ENCODE measurements at places on chromosomes 7 and 10.

- DNase-seq: no peak
Observed at GRCh38 chr10:31340343-31340742, 21.3 kb downstream of the ZEB1 start.

DNA sequence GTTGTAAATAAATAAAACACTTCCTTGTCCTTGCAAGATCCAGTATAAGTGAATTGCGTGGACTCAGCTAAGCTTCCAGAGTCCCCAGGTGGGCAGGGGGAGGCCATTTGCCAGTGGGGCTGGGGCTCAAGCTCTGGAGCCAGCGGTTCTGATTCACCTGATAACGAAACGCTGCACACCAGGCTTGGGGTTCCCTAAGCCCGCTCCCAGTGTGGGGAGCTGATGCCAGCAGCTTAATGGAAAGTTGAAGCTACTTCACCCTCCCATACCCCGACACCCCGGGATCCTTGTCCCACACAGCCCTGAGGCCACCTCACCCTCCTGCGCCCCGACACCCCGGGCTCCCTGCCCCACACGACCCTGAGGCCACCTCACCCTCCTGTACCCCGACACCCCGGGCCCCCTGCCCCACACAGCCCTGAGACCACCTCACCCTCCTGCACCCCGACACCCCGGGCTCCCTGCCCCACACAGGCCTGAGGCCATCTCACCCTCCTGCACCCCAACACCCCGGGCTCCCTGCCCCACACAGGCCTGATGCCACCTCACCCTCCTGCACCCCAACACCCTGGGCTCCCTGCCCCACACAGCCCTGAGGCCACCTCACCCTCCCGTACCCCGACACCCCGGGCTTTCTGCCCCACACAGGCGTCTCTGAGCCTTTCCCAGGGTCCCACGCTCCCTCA is 30.8 kb downstream of the FKBP6 start:
- DNase-seq: no peak

DNA sequence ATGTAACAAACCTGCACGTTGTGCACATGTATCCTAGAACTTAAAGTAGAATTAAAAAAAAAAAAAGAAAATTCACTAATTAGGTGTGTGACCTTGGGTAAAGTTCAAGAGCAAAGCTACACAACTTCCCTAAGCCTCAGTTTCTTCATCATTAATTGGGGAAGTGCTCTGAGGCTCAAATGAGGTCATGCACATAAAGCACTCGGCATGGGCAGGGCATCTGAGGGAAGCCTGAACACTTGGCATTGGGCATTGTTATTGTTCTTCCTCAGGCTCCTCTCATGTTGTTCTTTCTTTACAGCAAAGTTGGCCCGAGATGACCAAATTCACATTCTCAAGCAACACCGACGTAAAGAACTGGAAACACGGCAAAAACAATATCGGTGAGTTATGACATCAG is 21.5 kb downstream of the ALOX5 start:
- DNase-seq: no peak

GRCh38 chr10:52465202-52465601 is 151.1 kb downstream of the DKK1 start:
- DNase-seq: no peak

DNA sequence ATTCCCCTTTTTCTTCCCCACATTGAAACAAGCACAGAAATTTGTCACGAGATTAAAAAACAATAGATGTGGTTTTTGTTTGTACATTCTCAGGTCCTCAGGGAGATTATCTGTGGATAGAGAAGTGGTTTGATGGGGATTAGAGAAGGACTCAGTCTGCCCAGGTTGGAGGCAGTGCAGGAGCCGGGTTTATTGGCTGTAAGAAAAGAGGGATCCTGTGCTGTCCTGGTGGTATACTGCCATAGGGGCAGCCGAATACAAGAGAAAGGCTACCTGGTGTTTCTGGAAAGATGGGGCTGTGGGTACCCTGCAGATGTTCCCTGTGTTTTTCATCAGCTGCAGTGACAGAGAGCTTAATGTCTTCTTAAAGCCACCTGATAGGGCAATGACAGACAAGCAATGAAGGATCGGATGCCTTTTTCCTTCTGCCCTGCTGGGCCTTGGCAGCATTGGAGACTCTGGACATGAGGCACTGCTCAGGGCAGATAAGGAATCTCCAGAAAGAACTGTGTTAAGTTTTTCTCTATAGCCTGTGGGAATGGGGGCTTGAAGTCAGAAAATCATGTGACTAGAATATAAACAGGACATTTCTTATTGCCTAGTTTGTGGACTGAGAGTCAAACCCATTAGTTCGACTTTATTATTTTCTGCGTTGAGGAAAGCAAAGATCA is 18.1 kb upstream of the GPR141 start:
- no peak for DNase-seq

- no peak for DNase-seq
Observed at GRCh38 chr10:71325267-71325666, 6.2 kb downstream of the SLC29A3 start.

DNA sequence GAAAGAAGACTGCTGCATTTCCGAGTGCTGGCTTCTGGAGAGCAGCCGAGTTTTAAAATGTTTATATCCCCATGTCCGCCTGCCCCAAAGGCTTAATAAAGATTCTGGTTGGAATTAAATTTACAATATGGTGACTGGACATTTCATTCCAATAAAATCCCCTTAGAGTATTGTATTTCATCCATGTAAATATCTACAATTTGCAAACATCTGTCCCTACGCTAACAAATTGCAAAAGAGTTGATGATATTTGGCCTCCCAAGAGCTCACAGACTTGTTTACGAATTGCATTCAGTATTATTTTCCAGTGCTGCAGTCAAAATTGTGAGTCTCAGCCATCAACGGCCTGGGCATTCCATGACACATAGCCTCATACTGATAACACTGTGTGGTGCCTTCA is 50.1 kb downstream of the PLEKHS1 start:
- no peak for DNase-seq

- no peak for DNase-seq
Observed at GRCh38 chr10:118670472-118671124, 75.2 kb upstream of the PRLHR start.

DNA sequence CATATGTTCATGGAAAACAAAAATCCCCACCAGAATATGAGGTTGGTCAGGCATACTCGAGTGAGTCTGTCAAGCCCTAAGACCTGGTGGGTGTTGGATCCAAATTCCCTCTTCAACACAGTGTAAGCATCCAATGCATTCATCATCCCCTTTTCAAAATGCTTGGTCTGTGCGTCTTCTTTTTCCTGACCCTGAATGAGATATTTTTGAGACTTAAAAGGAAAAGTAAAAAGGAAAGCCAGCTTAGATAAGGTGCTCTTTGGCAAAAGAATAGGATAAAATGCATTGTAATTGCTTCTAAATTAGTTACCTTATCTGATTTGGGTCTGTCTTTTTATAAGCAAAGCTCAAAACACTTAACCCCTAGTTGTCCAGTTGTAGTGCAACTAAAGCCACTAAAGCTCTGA is 331.5 kb downstream of the PTEN start:
- DNase-seq: no peak

DNA sequence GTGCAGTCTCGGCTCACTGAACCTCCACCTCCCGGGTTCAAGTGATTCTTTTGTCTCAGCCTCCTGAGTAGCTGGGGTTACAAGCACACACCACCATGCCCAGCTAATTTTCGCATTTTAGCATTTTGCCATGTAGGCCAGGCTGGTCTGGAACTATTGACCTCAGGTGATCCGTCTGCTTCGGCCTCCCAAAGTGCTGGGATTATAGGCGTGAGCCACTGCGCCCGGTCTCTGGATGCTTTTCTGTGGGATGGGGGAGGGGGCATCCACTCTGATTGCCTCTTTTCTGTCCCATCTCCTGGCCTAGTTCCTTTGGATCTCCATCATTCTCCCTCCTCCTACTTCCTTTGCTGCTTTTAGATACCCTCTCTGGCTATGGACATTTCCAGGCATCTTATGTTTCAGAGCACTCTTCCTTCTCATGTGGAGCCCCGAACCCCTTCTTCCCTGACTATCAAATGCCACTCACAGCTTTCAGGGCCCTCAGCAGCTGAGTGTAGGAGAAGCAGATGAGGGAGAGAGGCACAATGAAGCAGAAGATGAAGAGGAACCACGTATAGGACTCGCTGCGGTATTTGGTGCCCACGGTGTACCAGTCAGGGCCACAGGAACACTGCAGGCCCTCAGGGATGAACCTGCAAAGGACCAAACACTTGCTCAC is 1.4 kb downstream of the OPN1SW start:
- no peak for DNase-seq

GRCh38 chr7:94178230-94178629 is 174.1 kb upstream of the BET1 start:
- no peak for DNase-seq

DNA sequence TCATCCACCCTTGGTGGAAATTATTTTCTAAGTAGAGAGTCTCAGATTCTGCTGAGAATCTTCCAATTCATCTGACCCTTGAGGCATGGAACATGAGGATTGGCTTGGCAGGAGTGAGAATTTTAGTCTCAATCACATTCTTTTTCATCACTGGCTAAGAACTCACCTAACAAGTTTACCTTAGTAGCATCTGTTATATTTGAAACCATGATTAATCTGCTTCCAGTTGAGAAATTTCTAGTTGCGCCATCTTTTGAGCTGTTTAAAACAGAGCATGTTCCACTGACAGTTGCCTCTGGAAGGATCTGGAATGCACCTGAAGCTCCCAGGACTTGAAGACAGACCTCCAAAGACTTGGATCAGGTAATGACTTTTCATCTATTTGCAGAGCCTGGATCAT is at the start of gene LIPK:
Gene LIPK, plus strand, starts transcription at position 292 of the 400 bp plus-strand sequence. CDS start 18,295 bp downstream, outside the sequence.
- DNase-seq: no peak

- DNase-seq: no peak
Observed at GRCh38 chr10:75295868-75296441, 60.2 kb upstream of the COMTD1 start.

DNA sequence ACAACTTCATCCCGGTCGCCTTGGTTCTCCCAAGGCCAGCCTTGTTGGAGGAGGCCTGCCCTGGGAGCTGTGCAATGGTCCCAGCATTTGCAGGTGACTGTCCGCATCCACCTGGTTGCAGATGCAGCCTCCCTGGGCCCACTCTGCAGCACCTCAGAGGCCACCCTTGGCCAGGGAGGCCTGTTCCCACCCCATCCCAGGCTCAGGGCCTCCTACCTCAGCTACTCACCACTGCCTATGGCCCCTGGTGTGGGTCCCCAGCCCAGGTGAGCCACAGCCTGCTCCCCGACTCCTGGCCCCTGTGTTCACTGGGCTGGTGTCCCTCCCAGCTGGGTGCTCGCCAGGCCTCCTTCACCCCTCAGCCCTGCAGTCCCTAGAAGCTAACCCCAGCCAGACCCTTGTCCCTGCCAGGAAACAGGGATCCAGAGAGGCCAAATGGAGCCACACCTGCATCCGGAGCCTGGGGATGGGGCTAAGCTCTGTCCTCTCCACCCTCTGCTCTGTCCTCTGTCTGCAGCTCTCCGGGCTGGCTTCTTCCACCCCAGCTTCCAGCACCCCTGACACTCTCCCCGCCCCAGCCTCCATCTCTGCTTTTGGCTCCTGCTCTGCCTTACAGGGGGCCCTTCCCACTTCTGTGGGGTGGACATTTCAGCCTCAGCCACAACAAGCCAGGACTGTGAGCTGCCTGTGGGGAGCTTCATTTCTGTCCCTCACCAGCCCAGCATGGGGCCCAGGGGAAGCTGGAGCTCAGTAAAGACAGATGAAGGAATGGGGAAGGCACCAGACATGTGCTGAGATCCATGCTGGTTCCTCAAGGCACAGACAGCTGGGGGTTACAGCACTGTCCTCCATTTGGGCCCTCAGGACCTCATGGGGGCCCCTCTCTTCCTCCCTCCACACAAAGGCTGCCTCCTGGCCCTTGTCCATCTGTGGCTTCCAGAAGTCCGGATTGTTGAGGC is 35.6 kb upstream of the ANTXRL start:
- DNase-seq: no peak

GRCh38 chr7:41769162-41769561 is 66.3 kb upstream of the INHBA start:
- DNase-seq: no peak

GRCh38 chr7:101939136-101939695 is 121.8 kb downstream of the CUX1 start:
- DNase-seq: no peak

- no peak for DNase-seq
Observed at GRCh38 chr10:104255311-104255981, 754 bp downstream of the GSTO1 start.

DNA sequence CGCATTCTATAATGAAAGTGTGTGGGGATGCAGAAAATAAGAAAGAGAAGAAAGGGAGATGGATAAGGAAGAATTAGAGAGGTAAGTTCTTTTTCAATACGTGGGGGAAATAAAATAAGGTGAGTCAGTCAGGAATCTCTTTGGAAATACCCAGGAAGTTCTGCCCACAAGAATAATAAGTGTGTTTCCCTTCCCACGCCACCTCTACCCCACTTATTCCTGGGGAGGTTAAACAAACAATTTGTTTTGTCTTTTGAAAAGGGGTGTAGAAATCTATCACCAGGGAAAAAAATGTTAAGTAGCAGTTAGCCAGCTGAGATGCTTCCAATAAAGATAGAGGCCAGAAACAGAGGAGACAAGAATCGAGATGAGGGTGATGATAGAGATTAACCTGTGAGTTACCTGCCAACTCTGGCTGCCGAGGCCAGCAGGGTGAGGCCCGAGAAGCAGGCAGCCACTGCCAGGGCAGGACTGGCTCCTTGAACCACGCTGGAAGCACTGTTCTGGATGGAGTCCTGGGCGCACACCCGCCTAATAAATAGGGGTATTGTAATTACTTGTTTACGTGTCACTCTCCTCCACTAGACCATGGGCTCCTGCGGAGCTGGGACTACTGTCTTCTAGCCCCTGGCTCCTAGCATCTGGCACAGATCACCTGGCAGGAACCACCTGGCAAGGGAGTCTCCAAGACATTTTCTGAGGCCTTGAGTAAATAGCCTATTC is 191.3 kb downstream of the FGFR2 start:
- no peak for DNase-seq

GRCh38 chr10:110241841-110242240 is 34.4 kb downstream of the MXI1 start:
- DNase-seq: no peak

- no peak for DNase-seq
Observed at GRCh38 chr7:36487756-36488336, 98.2 kb downstream of the ANLN start.

DNA sequence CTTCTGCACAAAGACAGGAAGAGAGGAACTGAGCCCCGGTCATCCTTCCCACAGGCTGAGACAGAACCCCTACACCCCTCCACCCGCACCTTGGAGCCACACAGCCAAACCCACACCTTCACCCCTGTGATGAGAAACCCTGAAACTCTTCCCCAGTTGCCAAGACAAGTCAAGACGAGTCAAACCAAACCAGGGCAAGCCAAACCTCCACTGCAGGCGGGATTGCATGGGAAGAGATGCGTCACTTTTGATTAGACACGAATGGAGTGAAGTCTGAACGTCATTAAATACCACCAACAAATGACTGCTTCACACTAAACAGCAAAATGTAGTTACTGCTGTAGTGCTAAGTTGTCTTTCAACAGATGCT is 73.8 kb downstream of the PRPF18 start:
- no peak for DNase-seq

- DNase-seq: no peak
Observed at GRCh38 chr10:75493464-75493863, 62.0 kb downstream of the LRMDA start.

DNA sequence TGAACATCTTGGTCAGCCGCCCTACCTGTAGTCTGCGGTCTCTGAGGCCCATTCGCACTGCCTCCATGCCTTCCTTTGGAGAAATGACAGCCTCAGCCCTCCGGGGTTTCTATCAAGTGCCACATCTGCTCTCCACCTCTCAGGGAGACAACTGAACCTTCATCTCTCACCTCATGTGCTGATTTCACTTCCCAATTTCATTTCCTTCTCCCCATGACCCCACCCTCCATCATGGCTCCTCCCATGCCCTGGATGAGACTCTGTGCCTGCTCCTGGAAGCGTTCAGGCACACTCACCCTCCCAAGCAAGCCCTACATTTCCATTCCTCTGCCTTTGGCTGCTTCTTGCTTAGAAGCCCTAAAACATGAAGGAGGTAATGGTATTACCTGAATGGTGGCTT is 7.8 kb upstream of the SCD start:
- DNase-seq: no peak

Data from cortex of kidney (tissue), 1 donor.